ENCODE measurements at places on chromosomes 6 and 20.

DNA sequence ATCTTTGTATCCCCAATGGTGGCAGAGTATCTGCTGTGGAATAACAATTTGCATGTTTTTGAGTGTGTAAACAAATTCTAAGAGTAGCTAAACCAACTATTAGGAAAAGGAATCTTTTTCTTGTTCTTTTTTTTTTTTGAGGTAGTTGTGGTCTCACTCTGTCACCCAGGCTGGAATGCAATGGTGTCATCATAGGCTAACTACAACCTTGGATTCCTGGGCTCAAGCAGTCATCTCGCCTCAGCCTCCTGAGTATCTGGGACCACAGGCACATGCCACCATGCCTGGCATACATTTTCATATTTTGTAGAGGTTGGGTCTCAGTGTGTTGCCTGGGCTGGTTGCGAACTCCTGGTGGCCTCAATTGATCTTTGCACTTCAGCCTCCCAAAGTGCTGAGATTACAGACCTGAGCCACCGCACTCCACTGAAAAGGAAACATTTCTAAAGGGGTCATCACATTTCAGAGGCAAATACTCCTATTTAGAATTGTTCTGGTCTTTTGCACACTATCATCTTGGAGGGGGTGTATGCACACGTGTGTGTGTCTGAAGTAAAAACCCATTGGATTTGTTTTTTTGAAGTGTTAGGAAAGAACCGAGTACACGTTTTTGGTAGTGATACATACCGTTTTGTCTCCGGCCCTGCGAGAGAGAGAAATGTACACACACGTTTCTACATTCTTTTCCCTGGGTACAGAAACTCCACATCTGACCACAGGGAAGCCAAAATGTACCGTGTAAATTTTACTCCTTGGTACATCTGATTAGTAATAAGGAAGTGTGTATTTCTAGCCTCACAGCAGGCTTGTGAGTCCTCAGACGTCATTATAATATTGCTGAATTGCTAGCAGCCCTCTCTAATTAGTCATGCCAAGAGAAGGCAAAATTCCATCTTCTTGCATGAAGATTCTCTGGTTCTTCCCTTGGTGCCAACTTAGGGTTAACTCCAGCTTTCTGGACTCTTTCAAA lies 183.6 kb downstream of the JARID2 start:
- no peak overlapping the region for H3K4me3 ChIP-seq
- H3K4me1 ChIP-seq: peaks cover 33% of the 10 kb centered on the region
- H3K27me3 ChIP-seq: no peaks in the 10 kb centered on the region
- no peak overlapping the region for H3K27ac ChIP-seq

DNA sequence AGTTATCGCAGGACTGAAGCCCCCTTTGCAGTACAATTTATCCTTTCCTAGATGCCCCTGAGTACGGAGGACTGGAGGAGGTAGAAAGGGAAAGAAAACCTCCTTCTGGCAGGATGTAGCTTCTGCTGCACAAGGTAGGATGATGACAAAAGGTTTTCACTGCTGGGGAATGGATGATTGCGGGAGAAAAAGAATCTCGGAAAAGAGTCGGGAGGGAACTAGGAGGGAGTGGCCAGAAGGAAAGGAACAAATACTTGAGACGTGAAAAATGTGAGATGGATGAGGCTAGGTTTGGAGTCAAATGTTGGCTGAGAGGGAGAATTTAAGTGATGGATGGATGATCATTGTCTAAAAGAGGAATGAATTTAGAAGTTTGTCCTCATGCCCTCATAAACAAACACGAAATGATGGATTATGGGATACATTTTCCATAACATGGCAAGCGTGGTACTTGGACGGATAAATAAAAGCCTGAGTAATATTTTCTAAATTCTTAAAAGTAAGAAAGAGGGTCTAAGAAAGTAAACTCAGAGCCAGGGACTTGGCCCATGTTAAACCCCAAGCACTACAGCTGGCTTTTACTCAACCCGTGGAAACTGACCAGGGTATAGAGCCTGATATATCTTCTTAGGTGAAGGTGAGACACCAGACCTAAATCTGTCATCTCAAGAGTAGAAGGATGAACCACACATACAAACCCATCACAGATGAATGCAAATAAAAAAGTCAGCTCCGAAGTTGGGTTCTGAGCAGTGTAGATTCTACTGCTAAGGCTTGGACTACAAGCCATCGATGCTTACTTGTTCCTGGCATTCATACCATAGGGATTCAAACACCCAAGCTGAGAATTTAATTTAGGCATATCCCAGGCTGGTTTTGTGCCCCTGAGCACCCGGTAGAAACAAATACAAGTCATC lies 72.4 kb downstream of the HFE start:
- no peaks in the 10 kb centered on the region for H3K27me3 ChIP-seq
- H3K4me1 ChIP-seq: peaks cover 14% of the 10 kb centered on the region
- no peak for DNase-seq
- H3K4me3 ChIP-seq: peak overlapping the region; percentile 75

- H3K4me1 ChIP-seq: peaks cover 28% of the 10 kb centered on the region
- H3K4me3 ChIP-seq: no peak overlapping the region
- no peak overlapping the region for H3K27ac ChIP-seq
- no peak for DNase-seq
- H3K36me3 ChIP-seq: no peaks in the 10 kb centered on the region
- no peaks in the 10 kb centered on the region for H3K27me3 ChIP-seq
These were observed 5.4 kb upstream of the ZBTB12 start for GRCh38 chr6:31907158-31907813.

DNA sequence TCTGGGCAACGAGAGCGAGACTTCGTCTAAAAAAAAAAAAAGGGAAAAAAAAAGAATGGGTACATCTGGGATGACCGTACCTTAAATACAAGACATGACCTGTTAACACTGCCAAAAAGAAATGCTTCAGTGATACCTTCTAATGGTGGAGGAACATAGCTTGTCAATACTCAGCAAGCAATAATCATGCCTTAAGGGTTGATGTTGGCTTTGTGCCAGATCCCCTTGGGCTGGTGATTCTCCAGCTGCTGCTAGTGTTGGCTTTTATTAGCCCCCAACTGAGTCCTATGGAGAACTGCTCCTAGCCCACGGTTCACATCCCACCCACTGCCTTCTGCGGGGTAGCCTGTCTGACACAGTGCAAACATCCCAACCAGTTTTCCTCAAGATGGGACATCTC lies 134.9 kb downstream of the PLCB1 start:
- no peaks in the 10 kb centered on the region for H3K27me3 ChIP-seq
- H3K36me3 ChIP-seq: no peaks in the 10 kb centered on the region
- H3K4me1 ChIP-seq: no peaks in the 10 kb centered on the region
- no peak overlapping the region for H3K27ac ChIP-seq

GRCh38 chr6:56835612-56836011 lies 119.3 kb upstream of the BEND6 start:
- no peak for DNase-seq
- peaks cover 23% of the 10 kb centered on the region for H3K4me1 ChIP-seq
- H3K27me3 ChIP-seq: no peaks in the 10 kb centered on the region
- 0 out of 2 replicates have a peak, but pooled peaks cover 3% of the 10 kb centered on the region for H3K36me3 ChIP-seq
- no peak overlapping the region for H3K27ac ChIP-seq
- H3K4me3 ChIP-seq: no peak overlapping the region

GRCh38 chr6:38269461-38270172 lies 370.1 kb downstream of the BTBD9 start:
- H3K4me3 ChIP-seq: no peak overlapping the region
- H3K27me3 ChIP-seq: no peaks in the 10 kb centered on the region
- no peaks in the 10 kb centered on the region for H3K36me3 ChIP-seq
- peak overlapping the region; percentile 3 for H3K27ac ChIP-seq
- no peak for DNase-seq

DNA sequence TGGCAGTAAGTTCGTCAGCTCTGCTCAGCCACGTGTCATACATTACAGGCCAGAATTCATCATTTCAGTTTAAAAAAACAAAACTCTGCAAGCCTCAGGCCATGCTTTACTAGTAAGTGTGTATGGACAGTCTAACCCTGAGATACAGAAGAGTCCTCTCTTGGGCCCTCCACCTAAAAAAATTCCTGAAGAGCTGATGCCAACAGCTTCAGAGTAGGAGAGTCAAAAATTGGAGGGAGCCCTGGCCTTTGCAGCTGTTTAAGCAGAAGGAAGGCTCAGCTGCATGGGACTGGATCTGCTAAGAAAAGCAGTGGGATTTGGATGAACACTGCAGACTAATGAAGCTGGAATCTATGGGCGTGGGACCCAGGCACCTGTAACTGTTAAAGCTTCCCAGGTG lies 47.2 kb upstream of the FAM8A1 start:
- no peak overlapping the region for H3K4me3 ChIP-seq
- no peak for DNase-seq
- H3K27me3 ChIP-seq: no peaks in the 10 kb centered on the region
- H3K27ac ChIP-seq: no peak overlapping the region
- no peaks in the 10 kb centered on the region for H3K4me1 ChIP-seq

DNA sequence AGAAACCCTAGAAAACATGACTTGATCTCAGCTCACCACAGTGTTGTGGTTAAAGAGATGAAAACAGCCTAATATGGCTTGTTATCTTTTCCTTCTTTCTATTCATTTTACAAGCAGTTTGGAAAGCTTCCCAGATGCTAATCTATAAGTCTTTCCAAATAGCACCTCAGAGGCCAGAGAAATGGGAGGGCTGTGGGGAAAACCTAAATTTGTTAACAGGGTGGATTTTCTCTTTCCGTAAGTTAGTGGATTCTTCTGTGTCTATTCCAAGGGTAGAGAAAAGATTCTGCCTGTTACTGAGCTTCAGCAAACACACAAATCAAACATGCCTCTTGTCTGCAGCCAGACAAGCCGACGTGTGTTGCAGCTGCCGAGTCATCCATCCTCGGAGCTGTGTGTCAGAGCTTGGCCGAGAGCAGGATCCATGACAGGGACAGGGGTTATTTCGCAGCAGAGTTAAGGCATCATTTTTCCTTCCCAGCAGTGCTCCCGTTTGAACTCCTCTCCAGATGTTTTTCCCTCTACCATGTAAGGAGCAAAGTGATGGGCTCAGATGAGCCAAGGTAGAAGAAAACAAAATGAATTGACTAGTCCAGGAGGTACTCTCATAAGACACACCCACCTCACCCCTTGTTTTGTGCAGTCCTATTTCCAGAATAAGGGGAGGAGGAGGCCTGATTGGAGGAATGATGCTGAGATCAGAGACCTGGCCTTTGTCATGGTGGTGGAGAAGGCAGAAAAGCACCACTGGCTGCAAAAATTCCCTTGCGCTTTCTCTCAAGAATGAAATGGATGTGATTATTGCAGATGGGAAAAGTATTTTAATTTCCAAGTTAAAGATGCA lies 560.0 kb downstream of the C6orf118 start:
- H3K27ac ChIP-seq: no peak overlapping the region
- no peak overlapping the region for H3K4me3 ChIP-seq
- no peaks in the 10 kb centered on the region for H3K36me3 ChIP-seq
- H3K27me3 ChIP-seq: peaks cover 2% of the 10 kb centered on the region
- H3K4me1 ChIP-seq: no peaks in the 10 kb centered on the region

- no peak overlapping the region for H3K4me3 ChIP-seq
- no peaks in the 10 kb centered on the region for H3K36me3 ChIP-seq
- no peak overlapping the region for H3K27ac ChIP-seq
- no peaks in the 10 kb centered on the region for H3K27me3 ChIP-seq
- peak; percentile 57 for DNase-seq
These were observed 183.9 kb downstream of the SYNDIG1 start for GRCh38 chr20:24653306-24653705.

DNA sequence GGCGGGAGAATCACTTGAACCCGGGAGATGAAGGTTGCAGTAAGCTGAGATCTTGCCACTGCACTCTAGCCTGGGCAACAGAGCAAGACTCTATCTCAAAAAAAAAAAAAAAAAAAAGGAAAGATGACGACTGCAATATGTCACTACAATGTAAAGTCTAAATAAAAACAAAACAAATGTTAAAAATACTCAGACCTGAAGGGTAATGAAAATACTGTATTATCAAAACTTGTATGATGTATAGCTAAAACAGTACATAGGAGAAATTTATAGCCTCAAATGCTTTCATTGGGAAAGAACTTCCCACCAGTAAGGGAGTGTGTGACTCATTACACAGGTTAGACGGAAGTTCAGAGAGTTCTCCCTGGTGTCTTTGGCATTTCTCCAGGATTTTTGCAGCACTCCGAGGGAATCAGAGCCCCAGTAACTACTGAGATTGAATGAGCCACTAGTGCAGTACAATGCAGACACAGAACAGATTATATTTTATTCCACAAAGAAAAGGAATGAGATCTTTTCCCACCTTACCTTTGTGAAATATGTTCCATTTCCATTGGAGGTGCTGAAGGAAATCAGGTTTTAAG lies 12.5 kb upstream of the RALGAPB start:
- peak overlapping the region; percentile 40 for H3K27ac ChIP-seq
- peak; percentile 65 for DNase-seq
- no peaks in the 10 kb centered on the region for H3K27me3 ChIP-seq
- H3K4me3 ChIP-seq: no peak overlapping the region
- peaks cover 11% of the 10 kb centered on the region for H3K4me1 ChIP-seq
- H3K36me3 ChIP-seq: no peaks in the 10 kb centered on the region

DNA sequence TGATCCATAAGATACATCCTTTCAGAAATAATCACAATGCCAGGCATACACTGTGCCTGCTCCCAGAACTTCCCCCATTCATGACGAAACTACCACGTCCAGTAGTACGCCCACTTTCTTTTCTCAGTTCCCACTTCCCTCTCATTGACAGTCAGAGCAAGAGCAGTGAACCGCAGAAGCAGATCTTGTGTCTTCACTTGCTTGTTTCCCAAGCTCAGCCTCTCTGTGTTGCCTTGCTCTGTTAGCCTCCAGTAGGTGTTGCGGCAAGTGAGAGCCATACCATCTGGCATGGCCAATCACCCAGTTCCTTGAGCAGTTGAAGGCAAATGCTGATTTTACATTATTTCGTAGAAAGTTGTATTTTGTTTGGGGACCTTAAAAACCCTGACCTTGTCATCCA lies 11.7 kb downstream of the UST start:
- DNase-seq: no peak
- no peak overlapping the region for H3K27ac ChIP-seq
- peaks cover 17% of the 10 kb centered on the region for H3K4me1 ChIP-seq
- no peak overlapping the region for H3K4me3 ChIP-seq
- no peaks in the 10 kb centered on the region for H3K36me3 ChIP-seq

- H3K27ac ChIP-seq: no peak overlapping the region
- no peaks in the 10 kb centered on the region for H3K4me1 ChIP-seq
- no peaks in the 10 kb centered on the region for H3K36me3 ChIP-seq
These were observed 13.4 kb upstream of the FOXC1 start for GRCh38 chr6:1596088-1596852.

GRCh38 chr20:9241721-9242427 lies 173.0 kb downstream of the PLCB4 start:
- H3K4me3 ChIP-seq: no peak overlapping the region
- no peaks in the 10 kb centered on the region for H3K36me3 ChIP-seq
- peaks cover 22% of the 10 kb centered on the region for H3K4me1 ChIP-seq

DNA sequence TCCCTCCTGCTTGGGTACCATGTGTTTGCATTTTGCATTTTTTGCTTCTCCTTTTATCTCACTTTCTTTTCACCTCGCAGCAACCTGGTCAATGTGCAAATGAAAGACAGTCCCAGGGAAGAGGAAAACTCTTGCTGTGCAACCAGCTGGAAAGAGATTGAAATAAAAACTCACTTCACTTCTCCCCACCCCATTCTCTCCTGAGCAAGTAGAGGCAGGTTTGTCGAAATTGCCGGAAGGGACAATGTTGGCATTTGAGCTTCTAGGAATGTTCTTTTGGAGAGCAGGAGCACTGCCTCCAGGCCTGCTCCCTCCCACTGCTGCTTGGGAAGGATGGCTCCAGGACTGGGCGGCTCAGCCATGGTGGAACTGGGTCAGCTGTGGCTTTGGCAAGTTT lies 30.6 kb downstream of the KCNG1 start:
- DNase-seq: no peak
- peaks cover 26% of the 10 kb centered on the region for H3K27me3 ChIP-seq
- no peaks in the 10 kb centered on the region for H3K36me3 ChIP-seq
- no peak overlapping the region for H3K4me3 ChIP-seq
- H3K27ac ChIP-seq: no peak overlapping the region
- no peaks in the 10 kb centered on the region for H3K4me1 ChIP-seq
